Stimulated activated CD8-positive, alpha-beta memory T cell treated with anti-CD3 and anti-CD28 coated beads, Interleukin-7, amount 100 ng/mL, for 1 hour (primary cell): ENCODE measurements at places on chromosomes 6 and 20.

DNA sequence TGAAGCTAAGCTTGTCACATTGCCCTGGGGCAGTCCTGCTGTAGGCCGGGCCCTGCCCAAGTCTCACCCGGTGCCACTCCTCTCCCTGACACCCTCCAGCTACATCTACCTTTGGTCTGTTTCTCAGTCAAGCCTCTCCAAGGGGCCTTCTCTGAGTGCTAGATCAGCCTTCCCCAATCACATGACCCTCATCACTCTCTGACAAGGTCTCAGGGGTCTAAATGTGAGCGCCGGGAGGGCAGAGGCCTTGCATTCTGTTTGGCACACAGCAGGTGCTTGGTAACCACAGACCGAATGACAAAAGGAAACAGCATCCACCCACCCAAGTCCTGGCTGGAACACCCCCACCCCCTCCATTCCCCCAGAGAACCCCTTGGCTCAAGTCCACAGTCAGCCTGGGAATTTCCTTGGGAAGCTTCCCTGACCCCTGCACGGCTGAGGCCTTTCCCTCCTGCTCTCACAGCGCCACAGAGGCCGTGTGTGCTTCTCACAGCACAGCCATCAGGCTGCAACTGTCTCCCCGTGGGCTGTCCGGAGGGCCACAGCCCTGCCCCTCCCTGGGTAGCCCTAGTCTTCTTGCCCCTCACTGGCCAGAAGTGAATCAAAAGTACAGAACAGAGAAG lies 32.9 kb downstream of the PKIG start:
- DNase-seq: no peak

DNA sequence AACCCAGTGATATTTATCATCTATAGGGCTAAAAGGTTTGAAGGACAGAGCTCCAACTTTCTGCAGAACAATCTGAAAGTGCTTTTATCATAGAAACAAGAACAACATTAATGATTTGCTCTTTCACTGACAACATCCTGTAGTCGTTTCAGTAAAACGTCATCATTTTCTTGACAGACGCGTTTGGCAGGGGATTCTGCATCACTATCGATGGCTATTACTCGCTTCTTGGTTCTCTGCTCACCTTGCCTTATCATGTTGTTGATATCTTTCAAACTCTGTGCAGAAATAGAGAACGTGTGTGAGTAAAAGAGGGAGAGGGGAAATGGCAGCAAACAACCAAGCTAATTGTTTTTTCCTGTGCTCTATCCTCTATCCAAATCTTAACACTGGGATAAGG lies 47.1 kb upstream of the SAMHD1 start:
- no peak for DNase-seq

- DNase-seq: no peak
These were observed 404.5 kb downstream of the SYNE1 start for GRCh38 chr6:152232501-152233151.

DNA sequence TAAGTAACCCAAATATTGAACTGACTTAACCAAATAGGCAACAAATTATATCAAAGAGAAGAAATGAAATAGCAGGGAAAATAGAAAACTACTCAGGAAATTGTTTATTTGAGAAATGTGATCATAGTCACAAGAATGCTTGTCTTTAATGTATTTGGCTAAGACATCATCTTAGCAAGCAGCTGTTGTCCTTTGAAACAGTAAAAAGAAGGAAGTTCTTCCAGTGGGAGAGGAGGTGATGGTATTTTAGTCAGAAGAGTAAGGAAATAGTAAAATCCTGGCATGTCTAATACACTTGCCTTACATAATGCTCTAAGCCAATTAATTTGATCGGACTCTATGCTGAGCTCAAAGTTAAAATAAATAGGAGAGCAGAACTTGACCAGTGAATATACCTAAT lies 126.5 kb downstream of the EPM2A start:
- DNase-seq: no peak

DNA sequence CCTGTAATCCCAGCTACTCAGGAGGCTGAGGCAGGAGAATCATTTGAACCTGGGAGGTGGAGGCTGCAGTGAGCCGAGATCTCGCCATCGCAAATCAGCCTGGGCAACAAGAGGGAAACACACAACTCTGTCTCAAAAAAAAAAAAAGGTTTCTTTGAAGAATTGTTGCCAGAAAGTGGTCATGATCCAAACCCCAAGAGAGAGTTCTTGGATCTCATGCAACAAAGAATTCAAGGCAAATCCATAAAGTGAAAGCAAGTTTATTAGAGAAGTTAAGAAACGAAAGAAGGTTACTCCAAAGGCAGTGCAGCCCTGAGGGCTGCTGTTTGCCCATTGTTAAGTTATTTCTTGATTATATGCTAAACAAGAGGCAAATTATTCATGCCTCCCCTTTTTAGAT lies 14.5 kb upstream of the KIFC1 start:
- DNase-seq: no peak

- DNase-seq: no peak
These were observed at the start of gene GATA5 for GRCh38 chr20:62475772-62476055. TSS of gene GATA5 (minus strand) at chr20:62475995. CDS start at chr20:62475521, 474 bp downstream.

DNA sequence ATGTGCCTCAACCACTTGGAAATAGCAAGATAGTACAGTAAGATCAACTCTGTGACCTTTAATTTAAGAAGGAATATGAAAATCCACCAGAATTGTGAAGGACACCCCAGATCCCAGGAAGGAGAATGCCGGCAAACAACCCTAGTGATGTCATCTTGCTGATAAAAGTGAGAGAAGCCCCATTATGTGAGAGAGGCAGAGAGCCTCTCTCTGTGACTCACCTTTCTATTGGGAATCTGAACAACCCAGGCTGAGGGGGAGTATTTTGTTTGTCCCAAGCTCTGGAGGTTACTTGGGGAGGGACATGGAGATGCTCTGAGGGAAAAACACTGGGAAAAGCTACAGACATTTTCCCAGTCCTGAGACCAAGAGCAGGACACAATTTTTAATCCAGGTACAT lies 188.3 kb upstream of the FERMT1 start:
- no peak for DNase-seq

DNA sequence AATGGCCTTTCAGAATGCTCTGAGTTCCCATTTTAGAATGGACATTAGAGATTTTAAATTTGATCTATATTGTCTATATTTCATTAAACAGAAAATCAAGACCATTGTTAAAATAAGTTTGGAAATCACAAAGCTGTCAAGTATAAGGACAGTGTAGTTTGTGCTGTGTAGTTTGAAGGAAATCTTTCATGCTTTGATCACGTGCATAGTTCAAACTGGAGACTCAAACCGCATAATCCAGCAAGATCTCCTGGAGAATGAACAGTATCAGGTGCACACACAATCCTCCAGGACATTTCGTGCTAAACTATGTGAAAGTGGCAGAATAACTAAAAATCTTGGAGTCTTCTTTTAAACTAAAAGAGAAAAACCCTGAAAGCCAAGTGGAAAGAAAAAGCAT lies 60.8 kb upstream of the TBXT start:
- no peak for DNase-seq

DNA sequence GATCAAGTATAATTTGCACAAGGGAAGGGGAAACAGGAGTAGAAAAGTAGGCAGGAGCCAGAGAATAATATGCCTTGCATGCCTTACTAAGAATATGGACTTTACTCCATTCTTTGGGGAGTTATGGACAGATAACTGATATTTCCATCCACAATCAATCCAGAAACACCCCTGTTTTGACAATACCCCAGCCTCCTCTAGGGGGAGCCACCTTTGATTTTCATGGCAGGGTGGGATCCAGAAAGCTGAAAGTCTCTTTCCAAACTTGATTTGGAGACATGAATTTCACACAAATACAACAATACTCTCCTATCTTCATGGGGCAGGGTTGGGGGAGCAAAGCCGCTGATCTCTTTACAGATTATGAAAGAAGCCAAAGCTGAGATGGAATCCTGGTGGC lies 404.1 kb downstream of the FOXA2 start:
- no peak for DNase-seq

DNA sequence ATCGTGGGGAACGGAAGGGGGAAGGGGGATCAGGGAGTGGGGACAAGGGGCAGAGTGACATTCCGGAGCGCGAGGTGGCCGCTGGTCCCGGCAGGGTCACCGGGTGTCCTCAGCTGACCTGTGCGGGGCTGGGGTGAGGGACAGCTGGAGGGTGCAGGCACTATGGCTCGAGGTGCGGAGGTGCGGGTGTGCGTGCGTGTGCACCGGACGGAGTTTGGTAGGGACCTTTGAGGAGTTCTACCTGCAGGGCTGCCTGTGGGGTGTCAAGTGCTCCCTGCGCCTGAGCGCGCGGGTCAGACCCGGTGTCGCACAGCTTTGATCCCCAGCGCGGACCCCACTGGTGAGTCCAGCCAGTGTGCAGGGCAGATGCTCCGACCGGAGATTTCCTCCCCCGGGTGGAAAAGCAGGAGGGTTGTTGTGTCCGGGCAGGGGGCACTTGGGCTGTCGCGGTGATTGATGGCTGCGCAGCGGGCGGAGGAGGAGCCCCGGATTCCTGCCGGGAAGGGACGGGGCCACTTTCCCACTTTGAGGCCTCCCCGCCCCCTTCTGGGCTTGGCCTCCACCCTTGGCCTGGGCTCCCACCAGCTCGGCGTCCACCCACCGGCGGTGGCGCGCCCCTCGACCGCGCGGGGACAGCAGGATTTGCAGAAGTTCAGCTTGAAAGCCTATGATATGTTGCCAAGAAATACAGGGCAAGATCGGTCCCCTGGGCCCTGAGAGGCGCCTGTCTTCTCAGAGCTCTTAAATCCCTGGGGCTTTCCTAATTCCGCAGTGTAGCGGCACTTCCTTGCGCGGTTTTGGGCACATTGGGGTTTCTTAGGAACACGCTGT lies 658 bp downstream of the RIN2 start:
- no peak for DNase-seq

DNA sequence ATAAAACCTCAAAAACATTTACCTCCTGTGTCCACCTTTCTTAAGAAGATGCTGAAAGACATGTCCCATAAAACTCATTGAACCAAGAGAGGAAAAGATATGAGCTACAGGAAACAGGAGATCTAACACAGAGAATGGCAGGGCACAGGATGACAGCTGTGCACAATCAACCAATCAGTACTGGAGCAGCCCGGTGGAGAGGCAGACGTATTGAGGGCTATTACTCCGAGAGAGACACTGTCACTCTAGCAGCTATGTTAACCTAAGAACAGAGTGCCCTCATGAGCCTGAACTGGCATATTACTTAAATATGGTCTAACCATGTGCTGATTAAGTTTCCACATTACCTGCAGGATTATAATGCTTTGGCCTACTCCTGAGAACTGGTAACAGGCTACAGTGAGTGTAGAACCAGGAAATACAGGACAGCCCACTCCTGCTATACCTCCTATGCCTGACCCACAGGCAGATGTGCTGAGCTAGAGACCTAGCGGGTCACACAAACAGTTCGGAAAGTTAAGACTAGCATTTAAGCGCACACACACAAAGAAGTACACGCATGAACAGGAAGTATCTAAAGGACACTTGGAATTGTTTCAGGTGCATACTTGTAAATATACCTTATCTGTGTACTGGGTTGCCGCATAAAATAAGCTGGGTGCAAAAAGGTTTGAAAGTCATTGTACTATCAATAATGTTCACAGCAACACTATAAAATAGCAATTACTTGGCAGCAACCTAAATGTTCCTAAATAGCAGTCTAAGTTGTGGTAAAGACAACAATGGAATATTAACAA lies 199.3 kb upstream of the SHLD1 start:
- no peak for DNase-seq

GRCh38 chr6:13166269-13166668 lies 162.1 kb downstream of the TBC1D7 start:
- DNase-seq: no peak

DNA sequence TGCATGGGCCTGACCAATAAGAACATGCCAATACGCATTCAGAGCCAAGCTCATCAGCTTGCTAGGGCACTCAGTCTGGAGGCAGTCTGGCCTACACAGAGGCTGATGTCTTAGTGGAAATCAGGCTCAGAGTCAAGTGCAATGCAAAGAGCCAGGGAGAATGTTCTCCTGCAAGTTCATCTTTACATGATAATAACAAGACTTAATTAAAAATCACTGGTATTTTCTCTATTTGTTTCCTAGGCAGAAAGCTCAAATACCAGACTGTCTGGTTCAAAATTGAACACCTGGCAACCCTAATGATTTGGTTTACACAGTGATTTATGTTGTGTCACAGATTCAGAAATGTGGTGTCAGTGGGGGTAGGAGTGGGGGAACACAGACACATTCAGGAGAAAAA lies 689.3 kb upstream of the FLRT3 start:
- DNase-seq: no peak

GRCh38 chr20:17938871-17939619 lies 29.5 kb downstream of the SNX5 start:
- peak; percentile 19 for DNase-seq

DNA sequence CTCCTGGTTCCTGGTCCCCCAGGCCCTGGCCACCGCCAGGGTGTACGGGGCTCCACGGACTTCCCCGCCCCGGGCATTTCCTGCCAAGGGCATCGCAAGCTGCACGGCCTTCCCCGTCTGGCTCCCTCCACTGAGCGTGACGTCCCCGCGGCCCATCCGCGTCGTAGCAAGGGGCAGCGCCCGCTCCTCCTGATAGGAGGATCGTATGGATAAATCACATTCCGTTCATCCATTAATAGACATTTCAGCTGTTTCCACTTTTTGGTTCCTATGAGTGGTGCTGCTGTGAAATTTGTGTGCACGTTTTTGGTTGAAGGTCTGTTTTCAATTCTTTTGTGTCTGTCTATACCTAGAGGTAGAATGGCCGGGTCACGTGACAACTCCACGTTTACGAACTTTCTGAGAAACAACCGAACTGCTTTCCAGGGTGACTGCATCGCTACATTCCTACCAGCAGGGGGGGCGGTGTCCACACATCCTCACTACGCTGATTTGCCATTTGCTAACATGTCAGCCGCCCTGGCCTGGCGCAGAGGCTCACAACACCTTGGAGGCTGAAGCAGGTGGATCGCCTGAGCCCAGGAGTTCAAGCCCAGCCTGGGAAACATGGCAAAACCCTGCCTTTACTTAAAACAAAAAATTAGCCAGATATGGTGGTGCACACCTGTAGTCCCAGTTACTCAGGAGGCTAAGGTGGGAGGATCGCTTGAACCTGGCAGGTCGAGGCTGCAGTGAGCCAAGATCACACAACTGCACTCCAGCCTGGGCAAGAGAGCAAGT lies 37.7 kb downstream of the KCNQ2 start:
- peak; percentile 53 for DNase-seq

- DNase-seq: no peak
These were observed 63.3 kb downstream of the FAM50B start for GRCh38 chr6:3912361-3913076.
